Stimulated activated CD8-positive, alpha-beta memory T cell treated with anti-CD3 and anti-CD28 coated beads, Interleukin-2, amount 100 ng/mL, for 1 hour (primary cell): ENCODE measurements at places on chromosomes 5 and 9.

GRCh38 chr5:17763301-17763700, 129.0 kb downstream of the TAF11L14 start:
- no peak for DNase-seq

DNA sequence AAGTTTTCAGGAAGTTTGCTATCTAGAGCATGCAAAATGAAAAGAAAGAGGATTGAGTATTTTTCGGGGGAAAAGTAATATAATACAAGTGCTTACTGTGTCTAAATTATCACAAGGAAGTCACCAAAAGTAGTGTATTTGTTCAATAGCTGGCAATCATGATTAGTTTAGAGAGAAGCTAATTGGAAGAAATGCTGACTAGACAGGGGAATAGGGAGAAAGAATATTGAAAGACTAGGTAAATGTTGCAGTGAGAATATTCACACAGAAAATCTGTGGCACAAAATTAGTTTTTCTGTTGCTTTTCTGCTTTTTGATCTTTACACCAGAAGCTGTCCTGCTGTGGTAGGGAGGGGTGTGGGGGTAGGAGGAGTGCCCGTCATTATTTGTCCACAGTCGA, 238.7 kb downstream of the MARCHF11 start:
- DNase-seq: no peak

- DNase-seq: no peak
Observed at GRCh38 chr9:130666393-130667119, 2.2 kb downstream of the PRDM12 start.

DNA sequence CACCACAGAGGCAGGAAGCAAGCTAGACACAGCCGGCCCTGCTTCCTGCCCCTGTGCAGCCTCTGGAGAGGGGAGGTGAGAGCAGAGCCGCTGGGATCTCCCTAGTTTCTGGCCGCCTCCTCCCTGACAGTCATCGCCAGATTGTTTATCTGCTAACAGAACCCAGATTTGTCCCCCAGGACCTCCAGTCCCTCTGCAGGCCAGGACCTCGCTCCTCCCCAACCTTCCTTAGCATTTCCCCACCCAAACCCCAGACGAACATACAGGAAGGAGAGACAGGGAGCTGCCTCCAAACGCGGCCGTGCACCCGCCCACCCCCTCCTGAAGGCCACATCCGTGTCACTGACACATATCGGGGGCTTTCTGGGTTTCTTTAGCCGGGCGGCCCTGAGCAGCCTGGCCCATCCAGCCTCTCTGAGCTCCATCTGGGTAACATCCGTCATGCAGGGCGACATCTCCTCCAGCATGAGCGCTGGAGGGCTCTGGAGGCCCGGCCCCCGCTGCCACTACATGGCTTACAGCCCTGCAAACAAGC, 47.5 kb downstream of the DBH start:
- peak; percentile 22 for DNase-seq

DNA sequence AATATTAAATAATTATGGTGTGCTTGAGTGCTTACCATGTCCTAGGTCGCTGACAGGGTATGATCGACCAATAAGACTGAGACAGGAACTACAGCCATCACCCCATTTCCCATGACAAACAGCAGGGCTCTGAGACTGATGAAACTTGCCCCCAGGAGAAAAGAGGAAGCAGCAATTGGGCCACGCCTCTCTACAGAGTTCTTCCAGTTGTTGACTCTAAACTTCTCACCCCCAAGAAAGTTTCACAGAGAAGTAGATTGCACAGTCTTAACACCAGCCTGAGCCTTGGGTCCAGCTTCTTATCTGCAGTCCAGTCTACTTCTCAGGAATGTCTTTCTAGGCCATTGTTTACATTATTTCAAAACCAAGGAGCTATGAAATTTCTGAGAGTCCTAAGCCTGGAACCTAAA, 182.2 kb upstream of the ANKRD55 start:
- DNase-seq: no peak

GRCh38 chr5:143828710-143829109, 16.7 kb downstream of the HMHB1 start:
- DNase-seq: no peak

- no peak for DNase-seq
Observed at GRCh38 chr5:160240350-160240749, 11.0 kb downstream of the FABP6 start.

DNA sequence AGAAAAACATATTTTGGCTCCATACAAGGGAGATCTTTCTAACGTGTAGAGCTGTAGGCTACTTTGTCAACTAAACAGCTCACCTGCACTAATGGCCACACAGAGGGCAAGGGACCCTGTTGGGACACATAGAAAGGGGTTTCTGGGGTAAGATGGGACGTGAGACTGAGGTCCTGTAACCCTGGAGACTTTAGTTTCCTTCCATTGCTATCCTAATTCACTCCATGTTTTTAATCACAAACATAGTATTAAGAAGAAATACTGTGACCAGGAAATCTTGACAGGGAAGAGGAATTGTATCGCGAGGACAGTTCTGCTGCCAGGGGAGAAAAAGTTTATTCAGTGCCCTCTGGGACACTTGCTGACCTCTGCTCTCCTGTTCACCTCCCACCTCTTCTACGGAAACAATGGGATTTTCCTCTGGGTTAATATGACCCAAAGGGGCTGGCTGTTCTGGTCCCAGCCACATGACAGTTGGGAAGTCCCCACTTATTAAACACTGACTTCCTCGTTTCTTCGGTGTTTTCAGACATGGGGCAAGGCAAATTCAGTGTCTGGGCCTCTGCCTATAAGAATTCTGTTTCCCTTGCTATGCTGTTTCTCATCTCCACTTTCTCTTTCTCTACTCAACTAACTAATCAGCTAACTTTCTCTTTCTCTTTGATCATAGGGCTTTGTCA, 106.9 kb upstream of the SEMA6A start:
- DNase-seq: no peak
